ENCODE measurements at places on chromosomes 12 and 14. TPM values are rescaled to one million over a fixed set of nuclear protein-coding genes. Genes with fewer than 3 reads are reported as not detected.

The ATF7IP gene
- 12.4 TPM for polyA plus RNA-seq

- no peaks in the 10 kb centered on the region for H3K27me3 ChIP-seq
- H3K4me1 ChIP-seq, result peaks cover 14% of the 10 kb centered on the region
- H3K27ac ChIP-seq, result no peak overlapping the region
- no peaks in the 10 kb centered on the region for H3K36me3 ChIP-seq
Observed at GRCh38 chr12:42145197-42145549, 499 bp upstream of the GXYLT1 start.

GRCh38 chr12:26195250-26195640, at the start of gene SSPN:
SSPN (plus strand) TSS chr12:26195573; CDS start chr12:26195673, 100 bp downstream.
- no peaks in the 10 kb centered on the region for H3K27me3 ChIP-seq
- no peak within 1 kb of the TSS for H3K27ac ChIP-seq
- H3K4me3 ChIP-seq, result peak within 1 kb of the TSS; percentile 59
- DNase-seq, result peak; percentile 46

DNA sequence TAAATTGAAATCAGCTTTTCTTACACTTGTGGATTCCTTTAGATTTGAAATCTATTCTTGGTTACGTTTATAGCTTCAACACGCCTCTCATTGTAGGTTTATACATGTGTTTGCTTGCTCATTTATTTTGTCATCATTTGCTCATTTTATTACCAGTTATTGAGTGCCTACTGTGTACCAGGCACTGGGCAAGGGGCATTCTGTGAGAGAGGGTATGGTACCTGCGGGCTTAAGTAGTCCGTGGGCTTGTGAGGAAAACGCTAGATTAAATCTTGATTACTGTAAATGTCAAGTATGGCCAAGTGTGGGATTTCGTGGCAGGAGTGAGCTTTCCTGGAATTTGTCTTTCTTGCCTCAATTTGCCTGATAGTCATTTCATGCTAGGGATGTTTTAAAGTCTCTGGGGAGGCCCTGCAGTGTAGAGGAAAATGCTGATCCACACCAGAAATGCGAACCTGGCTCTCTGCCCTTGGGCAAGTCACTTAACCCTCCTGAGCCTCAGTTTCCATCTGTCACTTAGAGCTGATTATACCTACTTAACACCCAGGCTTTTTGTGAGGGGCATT, 92.7 kb downstream of the CACNA1C start:
- H3K4me1 ChIP-seq, result no peaks in the 10 kb centered on the region
- H3K36me3 ChIP-seq, result no peaks in the 10 kb centered on the region

The ZC2HC1C gene
- polyA plus RNA-seq, result 0.84 TPM

The MYL2 gene
- polyA plus RNA-seq, result not detected

DNA sequence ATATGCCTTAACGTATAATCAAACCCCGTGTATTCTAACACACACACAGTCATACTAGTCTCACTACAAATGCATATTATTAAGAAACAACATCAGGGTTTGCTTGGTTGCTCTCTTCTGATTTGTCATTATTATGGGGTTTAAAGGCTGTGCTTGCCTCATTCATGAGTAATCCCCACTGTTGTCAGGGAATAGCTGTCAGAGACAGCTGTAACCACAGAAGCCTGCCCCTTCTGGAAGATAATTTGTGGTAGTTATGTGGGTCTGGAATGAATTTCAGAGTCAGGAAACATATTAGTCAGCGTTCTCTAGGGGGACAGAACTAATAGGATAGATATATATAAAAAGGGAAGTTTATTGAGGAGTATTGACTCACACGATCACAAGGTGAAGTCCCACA, 456.9 kb upstream of the TMEM132C start:
- no peaks in the 10 kb centered on the region for H3K36me3 ChIP-seq
- no peak overlapping the region for H3K4me3 ChIP-seq
- H3K27me3 ChIP-seq, result no peaks in the 10 kb centered on the region
- H3K4me1 ChIP-seq, result no peaks in the 10 kb centered on the region
- no peak overlapping the region for H3K27ac ChIP-seq
- DNase-seq, result no peak

- no peak overlapping the region for H3K27ac ChIP-seq
- H3K4me1 ChIP-seq, result peaks cover 17% of the 10 kb centered on the region
- no peaks in the 10 kb centered on the region for H3K27me3 ChIP-seq
- H3K4me3 ChIP-seq, result no peak overlapping the region
Observed at GRCh38 chr12:46410495-46410894, 37.9 kb upstream of the SLC38A2 start.

- no peaks in the 10 kb centered on the region for H3K36me3 ChIP-seq
- no peaks in the 10 kb centered on the region for H3K4me1 ChIP-seq
- no peaks in the 10 kb centered on the region for H3K27me3 ChIP-seq
- H3K4me3 ChIP-seq, result no peak overlapping the region
- H3K27ac ChIP-seq, result no peak overlapping the region
Observed at GRCh38 chr14:29937116-29937515, 9.5 kb upstream of the PRKD1 start.

GRCh38 chr12:78209846-78210505, 379.3 kb downstream of the NAV3 start:
- H3K27ac ChIP-seq, result no peak overlapping the region
- H3K36me3 ChIP-seq, result peaks cover 5% of the 10 kb centered on the region
- DNase-seq, result no peak

The KRT75 gene
- polyA plus RNA-seq, result not detected

GRCh38 chr14:89053303-89053702, 228.9 kb downstream of the TTC8 start:
- no peaks in the 10 kb centered on the region for H3K4me1 ChIP-seq
- no peak overlapping the region for H3K27ac ChIP-seq
- no peaks in the 10 kb centered on the region for H3K36me3 ChIP-seq
- H3K4me3 ChIP-seq, result no peak overlapping the region

DNA sequence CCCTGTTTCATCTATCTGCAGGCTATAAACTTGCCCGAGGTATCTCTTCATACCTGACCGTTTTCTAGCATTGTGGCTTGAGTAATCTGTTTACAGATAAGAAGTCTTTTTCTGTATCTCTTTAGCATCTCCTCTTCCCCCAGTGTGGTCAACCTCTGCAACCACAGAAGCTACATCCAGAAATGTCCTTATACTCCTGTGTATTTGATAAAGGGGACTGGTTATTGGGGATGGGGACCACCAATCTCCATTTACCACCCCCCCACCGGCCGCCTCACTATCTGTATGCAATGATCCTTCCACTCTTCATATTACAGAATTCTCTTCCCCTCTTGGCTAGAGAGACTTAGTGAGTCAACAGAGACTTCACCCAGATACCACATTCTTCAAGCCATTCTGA, 3.4 kb upstream of the RPAP3 start:
- peaks cover 14% of the 10 kb centered on the region for H3K4me1 ChIP-seq
- DNase-seq, result no peak
- no peaks in the 10 kb centered on the region for H3K27me3 ChIP-seq
- no peak overlapping the region for H3K4me3 ChIP-seq
- no peaks in the 10 kb centered on the region for H3K36me3 ChIP-seq
- no peak overlapping the region for H3K27ac ChIP-seq

DNA sequence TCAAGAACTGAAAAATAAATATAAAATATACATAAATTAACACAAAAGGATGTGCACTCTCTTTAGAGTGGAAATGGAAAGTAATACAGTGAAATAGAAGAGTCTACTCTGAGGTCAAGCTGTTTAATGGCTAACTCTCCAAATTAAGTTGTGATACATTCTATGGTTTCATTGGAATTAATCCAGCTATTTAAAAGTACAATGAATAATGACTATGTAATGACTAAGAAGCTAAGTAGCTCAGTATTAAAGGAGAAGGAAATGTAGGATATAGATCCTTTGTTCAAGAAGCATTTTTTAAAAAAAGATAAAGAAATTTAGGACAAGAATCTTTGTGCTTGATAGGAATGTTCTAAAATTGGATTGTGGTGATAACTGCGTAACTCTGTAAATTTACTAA, 85.3 kb downstream of the LRP6 start:
- peaks cover 21% of the 10 kb centered on the region for H3K4me1 ChIP-seq
- peak; percentile 61 for DNase-seq
- peak overlapping the region; percentile 50 for H3K27ac ChIP-seq
- peaks cover 4% of the 10 kb centered on the region for H3K36me3 ChIP-seq

DNA sequence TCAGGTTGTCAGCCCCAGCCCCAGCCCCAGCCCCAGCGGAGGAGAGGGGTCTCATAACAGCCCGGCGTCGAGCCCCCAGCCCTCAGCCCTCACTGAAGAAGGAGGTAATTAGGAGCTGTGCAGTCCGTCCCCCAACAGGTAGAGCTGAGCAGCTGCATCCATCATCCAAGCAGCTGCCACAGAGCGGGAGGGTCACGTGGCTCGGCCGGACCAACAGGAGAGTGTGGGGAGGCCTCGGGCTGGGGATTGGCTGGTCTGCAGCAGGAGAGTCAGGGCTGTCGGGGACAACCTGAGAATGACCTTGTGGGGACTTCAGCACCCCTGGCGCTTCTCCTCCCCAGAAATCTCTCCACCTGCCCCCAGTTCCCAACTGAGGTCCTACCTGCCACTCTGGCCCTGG, 29.6 kb downstream of the SMUG1 start:
- peaks cover 24% of the 10 kb centered on the region for H3K27me3 ChIP-seq
- H3K36me3 ChIP-seq, result no peaks in the 10 kb centered on the region

The ADGRD1 gene
- polyA plus RNA-seq, result 0.07 TPM

The OR6C2 gene
- polyA plus RNA-seq, result not detected

The ACSS3 gene
- polyA plus RNA-seq, result 0.14 TPM

The SOAT2 gene
- not detected for polyA plus RNA-seq

GRCh38 chr12:108205864-108206263, 76.8 kb downstream of the WSCD2 start:
- no peaks in the 10 kb centered on the region for H3K36me3 ChIP-seq
- no peaks in the 10 kb centered on the region for H3K27me3 ChIP-seq
- no peak overlapping the region for H3K4me3 ChIP-seq
- no peak overlapping the region for H3K27ac ChIP-seq
- no peaks in the 10 kb centered on the region for H3K4me1 ChIP-seq
- DNase-seq, result no peak

DNA sequence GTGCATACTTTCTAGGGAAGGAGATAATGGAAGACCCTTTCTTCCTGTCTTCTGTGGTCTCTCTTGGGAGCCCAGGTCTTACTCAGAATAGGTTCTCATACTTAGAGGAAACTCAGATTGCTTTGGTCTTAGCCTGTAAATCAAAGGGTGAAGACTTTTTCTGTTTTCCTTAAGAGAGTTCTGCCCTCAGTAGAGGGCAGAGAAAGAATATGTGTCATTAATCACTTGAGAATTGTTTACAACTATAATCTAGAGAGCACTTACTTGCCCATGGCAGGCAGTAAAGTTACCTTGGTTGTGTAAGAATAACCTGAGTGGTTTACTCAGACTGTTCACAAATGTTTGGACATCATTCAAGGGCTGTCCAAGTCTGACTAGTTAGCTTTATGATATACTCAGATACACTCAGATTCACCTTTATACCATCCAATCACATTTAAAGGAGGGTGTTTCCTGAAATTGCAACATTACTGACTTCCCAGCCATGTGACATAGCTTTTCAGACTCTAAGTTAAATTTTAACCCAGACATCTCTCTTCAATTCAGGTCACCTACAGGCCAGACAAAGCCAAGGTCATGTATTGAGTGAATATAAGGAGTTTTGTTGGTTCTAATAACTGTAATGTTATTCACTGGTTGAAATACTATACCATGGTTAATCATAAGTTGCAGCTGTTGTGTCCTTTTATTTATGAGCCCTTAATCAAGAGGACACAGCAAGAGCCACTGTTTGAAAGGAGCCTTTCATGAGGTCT, 372.2 kb downstream of the RAD51B start:
- no peaks in the 10 kb centered on the region for H3K36me3 ChIP-seq
- no peak overlapping the region for H3K27ac ChIP-seq
- H3K4me3 ChIP-seq, result no peak overlapping the region
- H3K4me1 ChIP-seq, result no peaks in the 10 kb centered on the region

The RIMBP2 gene
- polyA plus RNA-seq, result not detected

DNA sequence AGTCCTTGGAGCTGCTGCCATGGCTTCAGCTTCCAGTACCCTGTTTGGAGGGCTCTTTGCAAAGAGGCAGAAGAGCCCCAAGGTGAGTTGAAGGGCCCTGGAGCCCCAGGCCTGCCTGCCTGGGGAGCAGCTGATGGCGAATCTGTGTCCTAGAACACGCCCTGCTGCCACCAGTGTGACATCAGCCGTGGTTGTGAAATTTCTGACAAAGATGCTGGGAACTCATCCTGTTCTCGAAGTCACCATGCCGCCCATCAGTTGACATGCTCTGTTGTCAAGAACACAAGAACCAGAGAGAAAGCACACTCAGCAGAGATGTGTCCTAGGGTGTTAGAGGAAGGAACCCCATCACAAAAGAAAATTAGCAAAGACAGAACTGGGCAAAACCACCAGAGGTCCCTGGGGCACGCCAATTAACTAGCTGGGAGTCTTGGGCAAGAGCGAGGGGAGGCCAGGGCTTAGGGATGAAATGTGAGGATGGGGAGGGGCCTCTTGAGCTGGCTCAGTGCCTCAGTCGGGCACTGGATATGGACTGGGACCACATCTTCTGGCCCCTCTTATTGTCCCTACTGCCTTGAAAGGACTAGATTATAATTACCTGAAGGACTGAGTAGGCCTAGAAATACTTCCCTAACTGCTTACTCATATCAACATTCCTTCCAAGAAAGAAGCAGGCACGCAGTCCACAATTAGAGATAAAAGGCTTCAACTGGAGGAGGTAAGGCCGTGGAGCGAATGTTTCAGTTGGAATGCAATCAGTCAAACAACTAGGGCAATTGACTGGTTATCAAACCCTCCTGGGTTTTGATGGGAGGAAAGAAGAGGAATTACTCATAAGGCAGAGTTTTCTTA, 163.1 kb downstream of the CACNA1C start:
- no peak overlapping the region for H3K27ac ChIP-seq
- no peaks in the 10 kb centered on the region for H3K36me3 ChIP-seq
- DNase-seq, result no peak
- H3K27me3 ChIP-seq, result no peaks in the 10 kb centered on the region

- no peaks in the 10 kb centered on the region for H3K36me3 ChIP-seq
- peak overlapping the region; percentile 61 for H3K4me3 ChIP-seq
- H3K27ac ChIP-seq, result no peak overlapping the region
- peaks cover 52% of the 10 kb centered on the region for H3K27me3 ChIP-seq
- peaks cover 28% of the 10 kb centered on the region for H3K4me1 ChIP-seq
Observed at GRCh38 chr14:20631023-20631879, 10.2 kb downstream of the OR6S1 start.

Measured in endothelial cell of umbilical vein (primary cell).